ENCODE measurements at places on chromosomes 2 and 18.

- no peak for DNase-seq
Observed at GRCh38 chr2:112023707-112024106, 31.4 kb upstream of the TMEM87B start.

DNA sequence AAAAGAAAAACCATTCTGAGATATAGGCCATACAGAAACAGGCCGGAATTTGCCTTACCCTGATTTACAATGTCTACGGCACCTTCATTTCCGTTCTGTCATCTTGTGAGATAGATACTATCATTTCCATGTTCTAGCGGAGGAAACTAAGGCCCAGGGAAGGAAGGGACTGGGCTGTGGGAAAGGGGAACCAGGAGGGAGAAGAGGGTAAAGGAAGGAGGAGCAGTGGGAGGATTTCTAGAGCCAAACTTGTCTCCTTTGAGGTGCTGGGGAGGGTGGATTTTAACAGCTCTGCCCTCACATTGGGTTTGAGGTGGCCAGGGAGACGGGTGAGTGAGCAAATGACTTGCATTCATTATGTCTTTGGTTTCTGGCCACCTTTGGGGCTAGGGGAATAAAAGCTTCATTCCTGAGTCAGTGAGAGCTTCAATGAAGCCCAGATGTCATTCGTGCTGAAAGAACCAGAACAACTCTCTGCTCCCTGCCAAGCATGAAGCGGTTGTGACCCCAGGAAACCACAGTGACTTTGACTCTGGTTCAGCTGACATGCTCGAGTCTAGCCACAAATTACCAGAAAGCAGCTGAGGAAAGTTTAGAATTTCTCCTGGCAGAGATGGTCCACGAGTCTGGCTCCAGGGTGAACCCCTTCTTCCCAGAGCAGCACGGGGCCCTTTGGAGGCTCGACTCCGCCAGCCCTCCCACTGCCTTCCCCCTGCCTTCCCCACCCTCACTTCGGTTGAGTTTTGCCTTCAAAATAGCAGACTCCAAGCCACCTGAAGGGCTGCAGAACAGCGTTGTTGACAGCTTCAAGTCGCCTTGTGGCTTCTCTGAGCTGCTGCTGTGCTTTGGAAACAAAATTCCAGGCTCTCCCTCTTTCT, 3.8 kb downstream of the ACTG2 start:
- DNase-seq = peak; percentile 95

DNA sequence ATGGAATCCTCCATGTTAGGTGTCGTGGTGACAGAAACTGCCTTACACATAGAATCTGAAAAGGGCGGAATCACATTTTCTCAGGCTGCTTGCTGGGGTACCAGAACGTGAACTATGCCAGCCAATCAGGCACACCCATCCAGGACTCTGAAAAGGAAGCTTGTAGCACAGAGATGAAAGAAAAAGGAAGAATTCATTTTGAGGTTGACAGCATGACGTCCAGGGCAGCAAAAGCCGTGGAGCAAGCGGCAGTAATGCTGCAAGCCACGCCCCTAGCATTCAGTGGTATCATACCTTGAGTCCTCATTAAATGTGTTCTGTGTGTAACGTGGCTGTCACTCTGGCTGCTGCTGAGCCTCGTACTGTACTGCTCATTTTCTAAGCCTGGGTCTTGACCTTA, 304.0 kb downstream of the DYSF start:
- no peak for DNase-seq

GRCh38 chr2:234690569-234691213, 193.8 kb upstream of the ARL4C start:
- DNase-seq = peak; percentile 40

- DNase-seq = no peak
Observed at GRCh38 chr18:24543086-24543794, 82.8 kb downstream of the HRH4 start.

DNA sequence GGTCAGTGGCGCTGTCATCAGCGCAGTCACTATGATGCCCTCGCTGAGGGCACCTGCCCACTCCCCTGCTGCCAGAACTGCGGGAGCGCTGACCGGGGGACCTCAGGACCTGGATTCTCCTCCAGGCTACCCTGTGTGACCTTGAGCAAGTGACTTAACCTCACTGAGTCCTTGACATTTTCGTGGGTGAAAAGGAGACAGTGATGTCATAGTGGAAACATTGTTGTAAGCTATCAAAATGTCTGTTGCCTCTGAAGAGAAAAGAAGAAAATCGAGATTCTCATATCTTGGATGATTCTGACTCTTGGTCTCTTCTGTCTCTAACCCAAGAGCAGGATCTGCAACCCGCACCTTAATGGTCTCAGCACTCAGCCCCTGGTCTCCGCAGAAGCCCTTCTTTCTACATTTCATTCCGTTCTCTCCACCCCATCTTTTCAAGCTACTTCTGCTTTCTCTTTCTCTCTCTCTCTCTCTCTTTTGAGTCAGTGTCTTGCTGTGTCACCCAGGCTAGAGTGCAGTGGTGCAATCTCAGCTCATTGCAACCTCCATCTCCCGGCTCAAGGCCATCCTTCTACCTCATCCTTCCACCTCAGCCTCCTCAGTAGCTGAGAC, 978 bp upstream of the TUBA4A start:
- DNase-seq = no peak

DNA sequence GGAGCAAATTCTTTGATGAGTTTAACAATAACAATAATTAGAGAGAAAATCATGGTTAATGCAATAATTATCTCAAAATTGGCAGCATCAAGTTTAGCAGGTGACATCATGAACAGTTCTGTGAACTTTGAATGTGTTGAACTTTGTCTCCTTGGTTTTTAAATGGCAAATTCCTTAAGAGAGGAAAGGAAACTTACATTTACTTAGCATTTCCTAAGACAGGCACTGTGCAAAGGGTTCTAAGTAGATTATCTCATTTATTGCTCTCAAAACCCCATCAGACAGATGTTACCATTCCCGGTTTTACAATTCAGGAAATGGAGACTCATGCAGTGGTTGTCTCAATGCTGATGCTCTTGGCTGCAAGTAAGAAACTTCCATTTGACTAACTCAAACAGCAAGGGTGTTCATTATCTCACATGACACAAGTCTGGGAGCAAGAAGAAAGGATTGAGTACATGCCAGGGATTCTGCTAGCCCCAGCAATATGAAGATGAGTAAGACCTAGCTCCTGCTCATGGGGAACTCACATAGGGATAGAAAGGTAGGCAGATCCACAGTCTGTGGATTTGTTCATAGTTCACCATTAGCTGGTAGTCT, 81.3 kb upstream of the ITGA6 start:
- peak; percentile 32 for DNase-seq

- DNase-seq = no peak
Observed at GRCh38 chr2:113156278-113157117, 17.3 kb upstream of the PSD4 start.

- no peak for DNase-seq
Observed at GRCh38 chr2:12547566-12548170, 169.1 kb upstream of the TRIB2 start.

DNA sequence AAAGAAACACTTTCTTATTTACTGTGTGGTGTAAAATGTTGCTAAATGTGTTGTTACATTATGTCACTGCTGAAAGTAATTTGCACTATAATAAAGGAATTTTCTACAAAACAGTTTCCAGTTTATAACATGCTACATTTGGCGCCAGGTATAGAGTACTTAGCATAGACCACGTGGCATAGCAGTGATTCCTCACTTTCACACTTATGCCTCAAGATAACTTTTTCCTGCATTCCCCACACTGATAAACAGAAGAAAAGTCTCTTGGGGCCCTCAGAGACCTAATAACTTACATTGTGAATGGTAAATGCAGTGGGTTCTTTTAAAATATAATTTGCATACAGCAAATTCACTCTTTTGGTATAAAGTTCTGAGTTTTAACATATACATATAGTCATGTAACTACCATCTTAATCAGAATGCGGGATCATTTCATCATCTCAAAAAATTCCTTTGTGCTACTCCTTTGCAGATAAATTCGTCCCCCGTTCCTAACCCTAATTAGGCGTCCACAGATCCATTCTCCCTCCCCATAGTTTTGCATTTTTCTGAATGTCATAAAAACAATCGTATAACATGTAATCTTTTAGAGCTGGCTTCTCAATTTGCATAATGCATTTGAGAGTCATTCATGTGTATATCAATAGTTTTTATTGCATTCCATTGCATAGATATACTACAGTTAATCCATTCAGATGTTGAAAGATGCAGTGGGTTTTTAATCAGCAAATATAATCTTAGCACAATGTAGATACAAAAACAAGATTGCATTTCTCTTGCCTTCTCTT, 7.5 kb downstream of the LGALSL start:
- no peak for DNase-seq

DNA sequence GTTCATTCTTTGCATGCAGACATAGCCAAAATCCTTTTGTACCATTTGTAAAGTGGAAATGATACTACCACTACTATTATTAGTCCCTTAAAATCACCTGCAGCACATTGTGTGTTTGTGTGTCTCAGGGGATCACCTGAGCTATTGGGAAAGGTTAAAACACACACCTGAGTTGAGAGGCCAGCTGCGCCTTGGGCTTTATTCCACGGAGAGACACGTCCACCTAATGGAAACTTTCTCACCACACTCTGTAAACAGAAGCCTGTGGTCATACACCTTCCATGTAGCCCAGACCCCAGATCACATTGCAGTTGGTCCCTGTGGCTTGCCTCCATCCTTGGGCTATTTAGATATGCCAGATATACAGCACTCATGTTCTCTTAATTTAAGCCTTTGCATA, 81.8 kb upstream of the SH3BP4 start:
- DNase-seq = no peak

DNA sequence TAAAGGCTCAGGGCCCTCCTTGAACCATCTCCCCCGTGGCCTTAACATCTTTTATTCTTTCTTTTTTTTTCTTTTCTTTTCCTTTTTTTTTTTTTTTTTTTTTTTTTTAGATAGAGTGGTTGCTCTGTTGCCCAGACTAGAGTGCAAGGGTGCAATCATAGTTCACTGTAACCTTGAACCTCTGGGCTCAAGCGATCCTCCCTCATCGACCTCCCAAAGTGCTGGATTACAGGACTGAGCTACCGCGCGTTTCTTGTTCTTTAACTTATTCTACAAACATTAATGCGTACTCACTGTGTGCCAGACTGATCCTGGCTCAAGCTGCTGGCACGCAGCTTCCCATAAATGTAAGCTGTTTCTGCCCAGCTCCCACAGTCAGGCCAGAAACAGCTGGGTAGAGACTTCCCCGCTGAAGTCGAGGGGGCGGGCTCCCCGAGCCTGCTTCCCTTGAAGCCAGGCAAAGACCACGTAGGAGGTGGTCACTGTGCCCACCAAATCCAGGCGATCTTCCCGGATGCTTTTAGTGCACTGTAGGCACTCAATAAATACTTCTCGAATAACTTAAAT, 29.2 kb upstream of the ATP6V1B1 start:
- no peak for DNase-seq

DNA sequence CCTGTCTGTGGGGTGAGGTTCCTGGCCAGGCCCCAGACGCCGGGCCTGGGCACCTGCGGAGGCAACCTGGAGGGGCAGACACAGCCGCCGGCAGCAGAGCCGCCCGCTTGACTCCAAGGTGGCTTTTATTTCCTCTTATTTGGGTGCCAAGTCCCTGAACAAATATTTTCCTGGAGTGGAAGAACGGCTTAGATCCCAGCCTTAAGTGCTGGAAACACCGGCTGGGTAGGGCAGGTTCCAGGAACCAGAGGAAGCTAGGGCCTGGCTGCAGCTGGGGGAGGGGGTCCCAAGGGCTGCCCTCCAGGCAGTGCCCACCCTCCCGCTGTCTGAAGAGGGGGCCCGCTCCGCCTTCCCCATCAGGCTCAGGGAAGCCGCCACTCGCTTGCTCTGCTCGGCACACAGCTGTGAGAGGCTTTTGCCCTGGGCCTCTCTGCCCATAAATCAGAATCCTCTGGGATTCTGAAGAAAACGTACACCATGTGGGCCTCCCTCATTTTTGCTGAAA, 28.2 kb downstream of the SDC1 start:
- DNase-seq = no peak

GRCh38 chr2:201450954-201451291, 335 bp downstream of the TRAK2 start:
- DNase-seq = peak; percentile 31

GRCh38 chr2:54052825-54053718, 62.3 kb upstream of the ACYP2 start:
- DNase-seq = peak; percentile 28

- DNase-seq = no peak
Observed at GRCh38 chr2:111994042-111994441, 61.0 kb upstream of the TMEM87B start.

- DNase-seq = peak; percentile 48
Observed at GRCh38 chr2:158688721-158689120, 106.4 kb upstream of the DAPL1 start.

GRCh38 chr18:45997700-45998151, 30.6 kb upstream of the EPG5 start:
- no peak for DNase-seq

GRCh38 chr18:51767293-51767692, 569.8 kb upstream of the MEX3C start:
- no peak for DNase-seq

DNA sequence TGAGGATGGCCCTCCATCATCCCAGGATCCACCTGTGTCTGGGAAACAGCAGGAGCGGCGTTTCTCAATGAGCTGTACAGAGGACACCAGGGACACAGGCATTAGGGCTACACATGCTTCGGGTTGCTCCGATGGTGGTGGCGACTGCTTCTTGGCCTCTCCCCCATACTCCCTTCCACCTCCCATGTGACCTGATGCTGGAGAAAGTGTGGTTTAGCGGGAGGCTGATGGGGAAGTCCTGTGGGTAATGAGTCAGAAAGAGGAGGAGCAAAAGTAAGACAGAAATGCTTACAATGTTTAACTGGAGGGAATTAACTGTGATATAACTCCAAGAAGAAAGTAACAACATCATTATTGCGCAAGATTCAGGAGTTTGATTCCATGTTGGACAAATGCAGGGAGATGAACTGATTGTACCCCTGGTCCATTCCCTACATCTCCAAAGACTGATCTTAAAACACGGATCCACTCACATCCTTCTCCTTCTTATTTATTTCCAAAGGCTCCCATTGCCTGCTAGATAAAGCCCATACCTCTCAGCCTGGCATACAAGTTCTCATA, 186.6 kb downstream of the NRP2 start:
- peak; percentile 93 for DNase-seq

DNA sequence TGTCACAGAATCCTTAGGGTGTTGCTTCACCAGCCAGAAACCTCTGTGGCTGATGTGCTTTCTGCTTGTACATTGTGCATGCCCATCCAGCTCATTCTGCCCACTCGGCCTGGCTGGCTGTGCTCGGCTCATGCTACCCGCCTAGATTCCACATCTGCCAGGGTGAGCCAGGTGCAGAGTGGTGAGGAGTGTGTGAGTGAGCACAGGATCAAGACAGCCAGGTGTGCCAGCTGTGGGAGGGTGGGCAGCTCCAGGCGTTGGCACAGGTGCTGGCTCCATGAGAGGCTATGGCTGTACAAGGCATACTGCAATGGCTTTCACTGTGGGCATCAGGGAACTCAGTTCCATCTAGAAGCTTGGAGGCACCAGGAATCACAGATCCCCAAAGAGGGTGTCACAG, 1321.8 kb upstream of the CRIM1 start:
- no peak for DNase-seq

- DNase-seq = no peak
Observed at GRCh38 chr2:199456383-199457146, 1.2 kb downstream of the SATB2 start.

- no peak for DNase-seq
Observed at GRCh38 chr18:47736376-47737140, 193.9 kb downstream of the SMAD2 start.
